ENCODE measurements at places on chromosomes 4 and X. TPM values are rescaled to one million over a fixed set of nuclear protein-coding genes. Genes with fewer than 3 reads are reported as not detected.

DNA sequence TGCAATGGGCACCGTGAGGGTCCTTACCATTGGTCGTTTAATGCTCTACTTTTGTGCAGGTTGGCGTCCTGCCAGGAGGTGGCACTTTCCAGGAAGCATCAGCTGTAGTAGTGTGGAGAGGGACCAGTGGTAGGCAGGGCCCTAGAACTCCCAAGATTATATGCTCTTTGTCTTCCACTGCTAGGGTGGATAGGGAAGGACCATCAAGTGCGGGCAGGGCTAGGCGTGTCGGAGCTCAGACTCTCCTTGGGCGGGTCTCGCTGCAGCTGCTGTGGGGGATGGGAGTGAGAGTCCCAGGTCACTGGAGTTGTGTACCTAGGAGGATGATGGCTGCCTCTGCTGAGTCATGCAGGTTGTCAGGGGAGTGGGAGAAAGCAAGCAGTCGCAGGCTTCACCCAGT is 134.7 kb downstream of the KLF8 start:
- no peak for DNase-seq

DNA sequence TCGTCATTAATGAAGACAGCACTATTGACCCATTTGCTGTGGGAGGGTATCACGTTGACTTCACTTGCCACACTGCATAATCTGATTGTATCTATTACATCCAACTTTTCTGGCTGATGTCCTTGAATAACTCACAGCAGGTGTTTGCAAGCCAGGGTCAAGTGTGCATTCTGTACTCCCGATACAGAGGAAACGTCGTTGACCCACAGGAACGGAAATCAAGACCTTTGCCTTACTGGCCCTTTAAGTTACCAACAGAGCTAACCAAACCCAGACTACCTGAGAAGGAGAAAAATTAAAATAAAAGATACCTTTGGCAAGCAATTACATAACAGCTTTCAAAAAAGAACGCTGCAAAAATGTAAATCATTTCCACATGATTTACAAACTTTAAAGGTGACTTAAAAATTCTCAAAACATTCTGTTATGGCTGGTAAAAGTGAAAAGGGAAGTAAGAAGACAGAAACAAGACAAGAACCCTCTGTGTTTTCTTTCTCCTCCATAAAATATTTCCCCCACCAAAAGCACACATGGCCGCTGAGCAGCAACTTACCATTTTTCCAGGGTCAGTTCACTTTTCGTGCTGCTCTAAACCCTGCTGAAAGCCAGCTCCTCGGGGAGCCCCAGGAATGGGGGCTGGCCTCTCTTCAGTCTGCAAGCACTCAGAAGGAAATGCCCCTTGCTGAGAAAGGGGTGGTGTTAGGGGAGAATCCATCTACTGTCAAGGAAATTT is 6.5 kb upstream of the SHISA3 start:
- DNase-seq = no peak

NUP62CL gene
- 4.6 TPM for total RNA-seq

DNA sequence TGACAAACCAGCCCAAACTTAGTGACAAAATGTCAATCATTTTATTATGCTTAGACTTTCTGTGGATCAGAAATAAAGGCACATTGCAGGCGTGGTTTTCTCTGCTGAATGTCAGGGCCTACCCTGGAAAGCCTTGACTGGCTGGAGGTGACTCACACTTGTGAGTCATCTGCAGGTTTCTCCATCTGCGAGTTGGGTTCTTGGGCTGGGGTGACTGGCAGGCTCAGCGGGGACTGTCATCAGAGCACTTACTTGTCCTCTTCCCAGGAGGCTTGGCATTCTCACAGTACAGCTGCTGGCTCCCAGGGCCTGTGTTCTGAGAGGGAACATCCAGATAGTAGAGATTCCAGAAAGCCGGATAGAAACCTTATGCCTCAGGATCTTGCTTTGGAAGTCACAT is 153.8 kb upstream of the AGA start:
- peak; percentile 23 for DNase-seq

GRCh38 chr4:40192114-40193015 is 4.5 kb upstream of the RHOH start:
- no peak for DNase-seq

All from SK-MEL-5 (cell line).